ENCODE measurements at places on chromosomes 4 and X. TPM values are rescaled to one million over a fixed set of nuclear protein-coding genes. Genes with fewer than 3 reads are reported as not detected.

GRCh38 chr4:125727931-125728330, 413.2 kb downstream of the FAT4 start:
- H3K4me1 ChIP-seq: no peaks in the 10 kb centered on the region
- DNase-seq: no peak
- H3K27me3 ChIP-seq: no peaks in the 10 kb centered on the region
- no peak overlapping the region for H3K4me3 ChIP-seq
- no peaks in the 10 kb centered on the region for H3K36me3 ChIP-seq

Gene TMSB15B
- 10.2 TPM for total RNA-seq

DNA sequence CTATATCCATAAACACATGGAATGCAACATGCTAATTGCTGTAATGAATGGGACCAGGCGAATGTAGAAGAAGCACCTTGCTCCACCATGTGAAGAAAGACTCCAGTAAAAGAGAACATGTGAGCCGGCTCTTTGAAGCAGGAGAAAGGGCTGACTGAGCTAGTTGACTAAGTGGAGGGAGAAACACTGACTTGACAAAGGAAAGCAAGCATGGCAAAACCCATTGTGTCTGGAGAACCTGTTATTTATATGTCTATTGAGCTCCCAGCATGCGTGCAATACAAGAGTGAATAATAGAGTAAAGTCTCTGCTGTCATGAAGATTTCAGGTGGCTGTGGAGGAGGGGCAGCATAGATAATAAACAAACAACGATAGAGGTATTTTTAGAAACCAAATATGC, 559.9 kb downstream of the RAB28 start:
- H3K27ac ChIP-seq: no peak overlapping the region
- no peaks in the 10 kb centered on the region for H3K36me3 ChIP-seq
- H3K27me3 ChIP-seq: peaks cover 11% of the 10 kb centered on the region
- DNase-seq: no peak

GRCh38 chr4:180120068-180120467, 2123.1 kb upstream of the TENM3 start:
- no peaks in the 10 kb centered on the region for H3K36me3 ChIP-seq
- H3K27me3 ChIP-seq: no peaks in the 10 kb centered on the region
- no peak overlapping the region for H3K4me3 ChIP-seq
- H3K4me1 ChIP-seq: no peaks in the 10 kb centered on the region

Gene IL3RA
- total RNA-seq: 0.11 TPM

- no peak overlapping the region for H3K4me3 ChIP-seq
- H3K27ac ChIP-seq: no peak overlapping the region
- no peaks in the 10 kb centered on the region for H3K27me3 ChIP-seq
- DNase-seq: no peak
- H3K36me3 ChIP-seq: no peaks in the 10 kb centered on the region
These were observed 55.0 kb downstream of the LRBA start for GRCh38 chr4:150960079-150960478.

- no peaks in the 10 kb centered on the region for H3K27me3 ChIP-seq
- no peak overlapping the region for H3K4me3 ChIP-seq
- DNase-seq: no peak
- no peaks in the 10 kb centered on the region for H3K4me1 ChIP-seq
- no peak overlapping the region for H3K27ac ChIP-seq
- H3K36me3 ChIP-seq: no peaks in the 10 kb centered on the region
These were observed 271.3 kb downstream of the DKK2 start for GRCh38 chr4:106764774-106765173.

DNA sequence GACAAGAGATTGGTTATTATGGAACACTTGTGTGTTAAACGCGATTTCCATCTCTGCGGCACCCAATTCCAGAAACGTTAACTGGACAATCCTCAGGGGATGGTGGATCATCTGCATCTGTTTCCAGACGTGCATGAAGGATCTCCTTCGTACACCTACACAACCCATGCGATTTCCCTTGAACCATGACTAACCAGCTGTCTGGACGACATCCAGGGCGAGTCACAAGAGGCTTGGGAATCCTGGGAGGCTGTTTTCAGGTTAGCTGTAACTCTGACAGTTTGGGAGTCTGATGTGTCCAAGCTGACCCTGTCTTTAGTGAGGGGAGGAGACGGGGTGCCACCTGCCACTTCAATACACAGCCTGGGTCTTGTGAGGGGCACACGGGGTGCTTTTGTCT, 84.5 kb downstream of the GATB start:
- no peak overlapping the region for H3K4me3 ChIP-seq
- peak; percentile 67 for DNase-seq
- peaks cover 60% of the 10 kb centered on the region for H3K4me1 ChIP-seq
- H3K27ac ChIP-seq: peak overlapping the region; percentile 74
- H3K27me3 ChIP-seq: no peaks in the 10 kb centered on the region

GRCh38 chr4:74112399-74113105, 13.6 kb upstream of the CXCL2 start:
- H3K4me3 ChIP-seq: no peak overlapping the region
- H3K36me3 ChIP-seq: no peaks in the 10 kb centered on the region
- H3K27ac ChIP-seq: no peak overlapping the region
- DNase-seq: no peak

- peak; percentile 72 for DNase-seq
- no peaks in the 10 kb centered on the region for H3K4me1 ChIP-seq
- H3K36me3 ChIP-seq: peaks cover 5% of the 10 kb centered on the region
- H3K27me3 ChIP-seq: no peaks in the 10 kb centered on the region
These were observed 74.0 kb downstream of the ATG4A start for GRCh38 chrX:108165383-108166111.

- no peaks in the 10 kb centered on the region for H3K36me3 ChIP-seq
- H3K4me3 ChIP-seq: no peak overlapping the region
These were observed 11.2 kb upstream of the PLAC8 start for GRCh38 chr4:83125738-83126141.

Gene TMEM154
- total RNA-seq: 0.12 TPM

DNA sequence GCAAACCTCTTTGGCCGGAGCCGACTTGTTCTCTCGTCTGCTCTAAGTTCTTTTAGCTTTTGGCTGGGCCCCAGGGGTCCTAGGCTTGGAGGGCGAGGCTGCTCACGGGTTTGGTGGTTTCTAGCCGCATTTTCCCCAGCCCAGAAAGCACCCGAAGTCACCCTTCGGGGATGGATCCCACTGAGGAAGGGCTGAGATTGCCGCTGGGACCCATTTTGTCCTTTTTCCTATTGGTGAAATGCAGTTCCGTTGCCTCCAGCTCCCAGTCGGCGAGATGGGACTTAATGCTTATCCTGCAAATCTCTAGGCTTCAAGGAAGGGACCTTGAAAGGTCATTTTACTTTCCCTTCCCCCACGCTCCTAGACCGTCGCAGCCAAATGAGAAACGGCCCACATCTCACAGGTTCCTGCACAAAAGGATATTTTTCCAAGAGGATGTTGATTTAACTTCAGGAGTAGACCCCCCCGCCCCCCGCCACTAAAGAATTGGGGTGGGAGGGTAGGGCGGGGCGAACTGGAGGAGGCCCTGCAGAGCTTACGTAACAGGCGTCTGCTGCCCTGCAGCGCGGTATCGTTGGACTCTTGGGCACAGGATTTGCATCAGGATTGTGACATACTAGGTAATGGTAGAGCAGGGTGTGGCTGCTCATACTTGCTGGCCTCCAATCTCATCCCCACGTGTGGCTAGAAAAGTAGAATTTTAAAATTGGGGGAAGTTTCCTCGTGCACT, 564 bp downstream of the PGK1 start:
- H3K27ac ChIP-seq: peak overlapping the region; percentile 82
- peak overlapping the region; percentile 84 for H3K4me3 ChIP-seq
- peaks cover 4% of the 10 kb centered on the region for H3K4me1 ChIP-seq
- no peaks in the 10 kb centered on the region for H3K27me3 ChIP-seq

DNA sequence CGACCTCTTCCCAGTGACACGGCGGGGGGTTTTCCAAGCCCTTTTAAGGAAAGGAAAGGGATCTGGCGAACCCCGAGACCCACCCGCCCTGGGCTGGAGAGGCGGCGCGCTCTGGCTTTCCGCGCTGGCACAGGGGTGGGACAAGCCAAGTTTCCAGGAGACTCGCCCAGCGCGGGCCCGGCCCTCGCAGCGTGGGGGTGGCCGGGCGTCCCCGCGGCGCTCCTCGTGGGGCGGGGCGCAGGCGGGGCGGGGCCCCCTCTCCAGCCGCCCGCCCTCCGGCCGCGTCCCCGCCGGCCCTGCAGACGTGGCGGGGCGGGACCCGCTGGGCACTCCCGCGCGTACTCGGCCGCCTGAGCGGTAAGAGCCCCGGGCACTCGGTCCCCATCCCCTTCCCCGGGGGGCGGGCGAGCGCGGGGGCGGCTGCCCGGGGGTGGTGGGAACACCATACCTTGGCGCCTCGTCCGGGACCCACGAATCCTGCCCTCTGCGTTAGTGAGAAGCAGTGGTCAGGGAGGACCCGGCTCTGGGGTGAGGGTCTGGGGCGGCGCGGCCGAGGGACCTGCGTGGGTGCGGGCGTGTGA, at the start of gene FAM114A1:
FAM114A1 (plus strand) TSS at position 329 of the 581 bp plus-strand sequence. CDS start 10,273 bp downstream, outside the sequence.
- peak; percentile 88 for DNase-seq
- H3K27ac ChIP-seq: peak within 1 kb of the TSS; percentile 77
- H3K4me1 ChIP-seq: peaks cover 7% of the 10 kb centered on the region
- H3K36me3 ChIP-seq: no peaks in the 10 kb centered on the region
- no peaks in the 10 kb centered on the region for H3K27me3 ChIP-seq

DNA sequence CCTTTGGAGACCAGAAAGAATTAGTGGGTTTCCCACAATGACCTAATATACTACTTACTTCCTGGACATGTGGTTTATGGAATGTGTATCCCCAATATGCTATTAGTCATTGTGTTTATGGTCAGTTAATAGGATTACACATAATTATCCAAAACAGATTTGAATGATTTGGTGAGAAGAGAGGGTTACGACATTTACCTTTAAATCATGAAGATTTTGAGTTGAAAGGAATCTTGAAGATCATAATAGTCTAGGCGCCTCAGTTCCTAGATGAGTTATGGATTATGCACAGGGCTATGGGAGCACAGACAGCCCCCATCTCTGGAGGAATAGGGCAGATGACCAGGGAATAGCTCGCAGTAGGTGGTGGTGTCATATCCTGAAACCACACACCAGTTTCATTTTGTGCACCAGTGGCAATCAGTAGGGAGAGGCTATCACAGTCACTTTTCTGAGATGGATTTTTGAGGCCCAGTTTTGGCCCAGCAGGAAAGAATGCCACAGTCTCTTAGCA, 61.3 kb downstream of the SEPTIN11 start:
- no peak overlapping the region for H3K27ac ChIP-seq
- peaks cover 33% of the 10 kb centered on the region for H3K4me1 ChIP-seq
- peaks cover 7% of the 10 kb centered on the region for H3K36me3 ChIP-seq
- H3K27me3 ChIP-seq: no peaks in the 10 kb centered on the region
- H3K4me3 ChIP-seq: no peak overlapping the region
- DNase-seq: no peak

Gene GSX2
- not detected for total RNA-seq

DNA sequence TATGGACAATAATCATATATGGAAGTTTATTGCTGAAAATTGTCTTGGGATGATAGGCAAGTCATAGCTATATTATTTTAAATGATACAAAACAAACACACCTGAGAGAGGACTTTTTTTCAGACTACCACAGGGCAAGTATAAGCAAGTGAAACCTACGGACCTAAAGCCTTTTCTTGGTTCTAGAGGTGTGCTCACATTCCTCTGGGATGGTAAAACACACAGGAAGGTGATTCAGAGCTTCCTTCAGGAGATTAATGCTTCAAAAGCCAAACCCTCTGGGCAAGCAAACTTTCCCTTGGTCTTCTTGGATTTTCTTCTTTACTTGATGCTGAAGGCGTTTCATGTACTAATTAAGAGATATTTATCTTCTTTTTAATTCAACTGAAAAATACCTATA, 60.1 kb upstream of the ACSL4 start:
- DNase-seq: no peak
- H3K36me3 ChIP-seq: no peaks in the 10 kb centered on the region
- H3K27me3 ChIP-seq: no peaks in the 10 kb centered on the region

- no peak overlapping the region for H3K27ac ChIP-seq
- no peaks in the 10 kb centered on the region for H3K36me3 ChIP-seq
- no peak for DNase-seq
- H3K4me3 ChIP-seq: no peak overlapping the region
These were observed 3.7 kb upstream of the IL13RA2 start for GRCh38 chrX:115021121-115021520.

GRCh38 chr4:117447925-117448324, 362.5 kb upstream of the TRAM1L1 start:
- H3K36me3 ChIP-seq: no peaks in the 10 kb centered on the region
- H3K4me1 ChIP-seq: no peaks in the 10 kb centered on the region
- no peak overlapping the region for H3K27ac ChIP-seq
- H3K4me3 ChIP-seq: no peak overlapping the region
- H3K27me3 ChIP-seq: no peaks in the 10 kb centered on the region
- DNase-seq: no peak

Gene ENAM
- total RNA-seq: under 0.01 TPM

- no peak overlapping the region for H3K27ac ChIP-seq
- DNase-seq: peak; percentile 92
- no peaks in the 10 kb centered on the region for H3K36me3 ChIP-seq
- H3K4me3 ChIP-seq: no peak overlapping the region
- no peaks in the 10 kb centered on the region for H3K4me1 ChIP-seq
- no peaks in the 10 kb centered on the region for H3K27me3 ChIP-seq
These were observed 93.8 kb downstream of the APBB2 start for GRCh38 chr4:41120297-41121217.

DNA sequence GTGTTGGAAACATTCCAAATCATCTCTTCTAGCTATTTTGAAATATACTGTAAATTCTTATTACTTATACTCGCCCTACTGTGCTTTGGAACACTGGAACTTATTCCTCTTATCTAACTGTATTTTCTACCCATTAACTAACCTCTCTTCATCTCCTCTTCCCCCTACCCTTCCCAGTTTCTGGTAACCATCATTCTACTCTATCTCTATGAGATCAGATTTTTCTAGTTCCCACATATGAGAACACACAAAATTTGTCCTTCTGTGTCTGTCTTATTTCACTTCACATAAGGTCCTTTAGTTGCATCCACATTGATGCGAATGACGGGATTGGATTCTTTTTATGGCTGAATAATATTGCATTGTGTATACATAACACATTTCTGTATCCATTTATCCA, 1003.8 kb upstream of the INTU start:
- no peak overlapping the region for H3K27ac ChIP-seq
- DNase-seq: no peak
- H3K4me1 ChIP-seq: no peaks in the 10 kb centered on the region
- H3K4me3 ChIP-seq: no peak overlapping the region
- H3K36me3 ChIP-seq: no peaks in the 10 kb centered on the region

Gene SLC39A8
- 20.4 TPM for total RNA-seq
